ENCODE measurements at places on chromosomes 6 and 20.

DNA sequence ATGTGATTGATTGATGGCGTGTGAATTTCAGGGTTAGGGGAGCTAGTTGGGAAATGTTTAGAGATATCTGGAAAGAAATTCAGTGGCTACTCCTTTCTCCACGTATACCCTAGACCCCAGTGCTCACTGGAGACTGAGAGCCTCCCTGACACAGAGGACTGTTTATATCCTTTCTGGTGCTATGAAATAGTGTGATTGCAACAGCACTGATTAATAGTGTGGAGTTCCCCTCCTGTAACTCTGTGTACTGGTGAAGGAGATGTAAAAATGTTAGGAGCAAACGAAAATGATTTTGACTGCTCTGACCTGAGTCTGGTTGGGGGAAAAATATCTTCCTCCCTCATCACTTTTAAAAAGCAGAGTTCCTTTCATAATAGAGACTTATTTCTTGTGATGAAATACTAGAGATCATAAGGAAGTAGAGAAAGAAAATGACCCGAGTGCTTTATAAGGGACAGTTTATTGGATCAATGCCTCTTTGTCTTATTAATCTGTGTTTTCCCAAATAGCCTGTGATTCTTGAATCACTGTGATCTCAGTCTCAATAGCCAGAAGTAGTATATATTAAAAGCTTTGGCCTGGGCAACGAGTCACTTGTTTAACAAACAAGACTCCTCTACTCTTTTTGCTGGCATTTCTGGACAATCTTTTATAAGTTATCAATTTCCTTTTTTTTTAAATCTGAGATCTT, 92.3 kb downstream of the RNF182 start:
- no peak for DNase-seq

DNA sequence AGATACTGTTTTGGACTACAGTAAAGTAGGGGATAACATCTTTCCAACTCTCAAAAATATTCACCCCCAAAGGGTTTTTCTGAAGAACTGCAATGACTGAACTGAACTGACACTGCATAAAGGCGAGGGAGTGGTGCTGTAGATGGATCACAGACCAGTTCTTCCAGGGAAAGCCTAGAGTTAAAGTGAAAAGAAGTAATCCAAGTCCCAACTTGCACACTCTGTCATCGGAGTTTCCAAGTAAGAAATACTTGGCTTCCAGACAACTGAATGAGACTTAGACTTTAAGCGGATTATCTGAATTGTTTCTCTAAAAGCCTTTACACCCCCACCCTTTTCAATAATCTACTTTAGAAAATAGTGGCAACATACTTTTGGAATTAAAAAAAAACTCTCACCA, 134.1 kb upstream of the PREP start:
- DNase-seq: no peak

DNA sequence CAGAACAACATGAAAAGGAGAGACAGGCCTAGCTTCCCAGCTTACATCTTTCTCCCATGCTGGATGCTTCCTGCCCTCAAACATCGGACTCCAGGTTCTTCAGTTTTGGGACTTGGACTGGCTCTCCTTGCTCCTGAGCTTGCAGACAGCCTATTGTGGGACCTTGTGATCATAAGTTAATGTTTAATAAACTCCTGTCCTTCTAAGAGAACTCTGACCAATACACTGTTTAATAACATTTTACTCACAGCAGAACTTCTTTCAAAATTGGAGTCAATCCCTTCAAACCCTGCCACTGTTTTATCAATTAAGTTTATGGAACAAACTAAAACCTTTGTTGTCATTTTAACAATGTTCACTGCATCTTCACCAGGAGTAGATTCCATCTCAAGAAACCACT, 111.4 kb downstream of the PREP start:
- no peak for DNase-seq

DNA sequence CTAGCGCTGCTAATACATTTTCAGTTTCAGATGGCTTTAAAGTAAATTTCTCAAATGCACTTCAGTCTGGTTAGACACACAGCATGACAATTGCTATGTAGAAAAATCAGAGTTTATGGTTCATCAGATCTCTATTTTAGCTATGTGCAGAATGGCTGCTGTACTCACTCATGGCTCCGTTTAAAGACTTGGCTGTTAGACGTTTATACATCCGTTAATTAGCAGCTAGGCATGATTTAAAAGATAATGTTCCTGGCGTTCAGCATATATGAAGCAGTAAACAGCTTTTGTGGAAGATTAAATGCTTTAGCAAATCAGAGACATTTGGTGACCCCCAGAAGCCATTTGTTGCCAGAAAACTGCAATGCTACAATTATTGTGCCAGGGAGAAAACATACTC, 350.0 kb upstream of the MANEA start:
- DNase-seq: no peak

GRCh38 chr6:69216127-69216526, 580.7 kb downstream of the LMBRD1 start:
- no peak for DNase-seq

DNA sequence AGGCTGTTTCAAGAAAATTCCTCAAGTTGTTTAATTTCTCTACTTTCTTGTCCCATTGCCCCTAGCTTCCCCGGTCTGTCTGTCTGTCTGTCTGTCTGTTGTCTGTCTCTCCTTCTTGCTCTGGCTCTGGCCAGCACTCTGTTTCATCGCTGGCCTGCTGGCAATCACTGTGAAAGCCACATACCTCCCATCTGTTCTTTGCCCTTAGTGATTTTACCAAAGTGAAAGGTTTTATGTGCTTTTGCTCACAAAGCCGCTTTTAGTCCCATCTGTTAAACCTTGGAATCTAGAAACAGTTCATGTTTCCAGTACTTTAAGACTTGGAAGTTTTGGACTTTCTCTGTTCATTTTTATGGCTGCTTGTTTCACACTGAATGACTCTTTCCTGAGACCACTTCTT, 87.8 kb upstream of the EXOC2 start:
- DNase-seq: no peak

DNA sequence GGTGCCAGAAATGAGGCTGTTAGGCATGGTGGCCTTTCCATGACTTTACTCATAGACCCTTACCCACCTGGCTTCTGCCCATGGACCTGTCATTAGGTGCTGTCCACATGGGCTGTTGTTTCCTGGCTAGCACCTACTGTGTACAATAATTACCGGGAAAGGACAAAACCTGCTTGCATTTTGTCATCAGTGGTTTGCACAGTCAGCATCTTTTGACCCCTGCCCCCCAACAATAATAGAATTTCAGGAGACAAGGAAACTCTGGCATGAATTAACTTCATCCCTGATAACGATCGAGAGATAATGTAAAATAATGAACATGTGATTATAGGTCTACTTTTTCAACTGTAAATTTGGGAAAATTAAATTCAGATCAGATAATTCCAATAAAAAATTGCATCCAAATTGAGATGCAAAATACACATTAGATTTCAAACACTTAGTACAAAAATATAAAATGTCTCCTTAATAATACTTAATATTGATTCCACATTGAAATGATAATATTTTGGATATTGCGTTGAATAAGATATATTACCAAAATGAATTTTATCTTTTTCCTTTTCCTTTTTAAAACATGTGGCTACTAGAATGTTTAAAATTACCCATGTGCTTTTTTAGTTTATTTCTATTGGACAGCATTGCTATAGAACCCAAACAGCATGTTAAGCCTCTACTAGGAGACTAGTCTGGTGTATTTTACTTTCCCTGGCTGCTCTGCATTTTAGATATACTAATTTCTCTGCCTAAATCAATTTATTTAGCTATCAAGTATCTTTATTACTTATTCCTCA, 12.4 kb downstream of the ANKRD66 start:
- no peak for DNase-seq

GRCh38 chr20:2519115-2519809, 10.5 kb upstream of the ZNF343 start:
- no peak for DNase-seq

- no peak for DNase-seq
Measured at GRCh38 chr6:36076178-36077063, 48.8 kb downstream of the MAPK14 start.

DNA sequence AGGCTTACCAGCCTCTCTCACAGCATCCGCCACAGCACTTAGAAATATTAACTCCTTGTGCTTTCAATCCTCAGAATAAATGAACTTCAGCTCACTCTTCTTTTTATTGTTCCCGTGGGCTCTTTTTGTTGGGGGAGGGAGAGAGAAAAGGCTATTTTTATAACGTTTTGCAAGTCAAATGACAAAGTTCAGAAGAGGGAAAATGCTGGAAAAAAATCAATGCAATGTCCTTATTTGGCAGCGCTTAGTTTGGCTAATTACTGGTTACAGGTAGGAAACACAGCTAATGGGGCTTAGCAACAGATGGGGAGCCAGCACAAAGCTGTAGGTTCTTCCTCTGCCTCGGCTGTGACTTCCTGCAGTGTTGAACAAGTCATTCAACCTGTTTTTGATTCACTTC, 1067.0 kb upstream of the MAP3K7 start:
- DNase-seq: no peak

DNA sequence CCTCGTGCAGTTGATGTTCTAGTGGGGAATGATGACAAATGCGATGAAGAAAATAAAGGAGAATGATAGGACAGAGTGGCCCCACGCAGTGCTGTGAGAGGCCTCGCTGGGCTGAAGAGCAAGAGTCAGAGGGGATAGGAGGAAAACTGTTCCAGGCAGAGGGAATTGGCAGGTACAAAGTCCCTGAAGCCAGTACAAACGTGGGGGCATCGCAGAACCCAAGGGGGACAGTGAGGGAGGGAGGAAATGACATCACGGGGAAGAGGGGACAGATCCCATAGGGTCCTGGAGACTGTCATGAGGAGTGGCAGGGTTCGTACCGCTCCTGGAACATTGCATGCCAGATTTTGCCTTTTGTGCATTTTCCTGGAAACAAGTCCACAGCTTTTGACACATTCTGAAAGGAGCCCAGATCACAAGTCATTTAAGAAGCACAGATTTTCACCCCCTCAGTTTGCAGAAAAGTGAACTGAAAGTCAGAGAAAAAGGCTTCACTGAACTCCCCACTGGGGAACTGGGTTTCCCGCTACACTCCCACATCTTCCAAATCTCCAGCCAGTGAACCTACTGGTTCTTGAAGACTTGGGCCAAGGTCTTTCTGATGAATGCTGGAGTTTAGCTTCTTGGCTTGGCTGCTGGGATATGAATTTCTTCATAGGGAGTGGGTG, 77.0 kb downstream of the SULF2 start:
- DNase-seq: no peak
